Fibroblast of the aortic adventitia (primary cell): ENCODE measurements at places on chromosomes 5 and 9.

GRCh38 chr9:19030899-19031298 is 2.1 kb downstream of the SAXO1 start:
- no peak for DNase-seq

DNA sequence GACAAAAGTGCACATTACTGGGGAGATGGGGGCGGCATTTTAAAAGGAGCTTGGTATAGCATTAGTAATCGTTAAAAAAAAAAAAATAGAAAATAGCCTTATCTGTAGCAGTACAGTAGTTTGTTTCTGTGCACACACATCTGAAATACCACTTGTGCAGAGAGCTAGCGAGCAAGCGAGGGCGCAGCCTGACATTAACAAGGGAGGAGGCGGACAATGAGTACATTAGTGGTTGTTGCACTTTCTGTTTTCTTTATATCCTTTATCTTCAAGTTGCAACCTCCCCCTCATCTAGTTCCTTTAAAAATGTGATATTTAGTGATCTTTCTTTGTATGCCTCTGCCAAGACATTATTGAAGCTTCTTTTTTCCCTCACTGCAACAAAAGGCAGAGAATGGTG is 880 bp upstream of the PTPDC1 start:
- peak; percentile 40 for DNase-seq

GRCh38 chr5:44697025-44697424 is 111.7 kb upstream of the MRPS30 start:
- DNase-seq: no peak

DNA sequence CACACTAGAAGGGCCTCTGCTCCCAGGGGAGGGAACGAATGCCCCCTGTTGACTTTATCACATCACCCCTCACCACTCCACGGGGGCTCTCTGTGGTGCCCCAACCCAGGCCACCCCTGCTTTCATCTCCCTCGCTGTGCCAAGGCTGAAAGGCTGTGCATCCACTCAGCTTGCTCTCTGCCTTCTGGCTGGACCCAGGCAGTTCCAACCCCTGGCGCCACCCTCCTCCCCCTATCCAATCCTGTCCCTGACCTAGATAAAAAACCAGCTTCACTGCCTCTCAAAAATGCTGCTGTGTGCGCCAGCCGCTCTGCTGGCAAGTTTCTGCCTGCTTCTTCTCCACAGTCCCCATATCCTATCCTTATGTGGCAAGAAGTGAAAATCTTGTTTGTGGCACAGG is 22.4 kb upstream of the CORO2A start:
- no peak for DNase-seq

- DNase-seq: no peak
Measured at GRCh38 chr9:108956631-108957026, 22.4 kb downstream of the ABITRAM start.

- DNase-seq: no peak
Measured at GRCh38 chr9:92098638-92099037, 16.6 kb downstream of the SPTLC1 start.

GRCh38 chr5:41955432-41956024 is 30.4 kb downstream of the FBXO4 start:
- DNase-seq: no peak

- no peak for DNase-seq
Measured at GRCh38 chr5:162939991-162940390, 497.4 kb upstream of the CCNG1 start.

- DNase-seq: no peak
Measured at GRCh38 chr5:100519075-100519474, 16.1 kb upstream of the FAM174A start.

DNA sequence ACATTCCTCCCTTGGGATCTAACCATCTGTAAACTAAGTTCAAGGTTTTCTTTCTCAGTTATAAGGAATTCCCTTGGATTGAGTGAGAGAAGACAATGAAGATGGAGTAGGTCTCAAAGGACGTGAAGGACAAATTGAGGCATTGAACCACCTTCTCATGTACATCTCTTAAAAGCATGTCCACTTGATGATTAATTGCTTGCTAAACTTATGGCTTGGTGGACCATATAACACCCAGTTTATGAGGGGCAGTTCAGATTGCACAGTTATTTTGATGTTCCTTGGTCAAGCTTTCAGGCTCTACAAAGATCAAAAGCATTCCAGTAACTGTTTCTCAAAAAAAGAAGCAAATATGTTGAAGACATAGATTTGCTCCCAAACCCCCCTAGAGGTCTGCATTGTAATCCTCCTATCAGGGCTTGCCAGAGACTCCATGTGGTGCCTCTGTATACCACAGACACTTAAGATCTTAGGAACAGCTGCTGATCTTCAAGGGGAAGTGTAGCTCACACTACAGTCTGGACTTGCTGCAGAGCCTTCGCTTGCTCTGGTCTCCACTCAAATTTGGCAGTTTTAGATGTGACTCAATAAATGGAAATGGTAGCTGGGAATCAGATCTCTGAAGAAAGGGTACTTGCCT is 56.9 kb upstream of the ALDH1A1 start:
- DNase-seq: no peak

DNA sequence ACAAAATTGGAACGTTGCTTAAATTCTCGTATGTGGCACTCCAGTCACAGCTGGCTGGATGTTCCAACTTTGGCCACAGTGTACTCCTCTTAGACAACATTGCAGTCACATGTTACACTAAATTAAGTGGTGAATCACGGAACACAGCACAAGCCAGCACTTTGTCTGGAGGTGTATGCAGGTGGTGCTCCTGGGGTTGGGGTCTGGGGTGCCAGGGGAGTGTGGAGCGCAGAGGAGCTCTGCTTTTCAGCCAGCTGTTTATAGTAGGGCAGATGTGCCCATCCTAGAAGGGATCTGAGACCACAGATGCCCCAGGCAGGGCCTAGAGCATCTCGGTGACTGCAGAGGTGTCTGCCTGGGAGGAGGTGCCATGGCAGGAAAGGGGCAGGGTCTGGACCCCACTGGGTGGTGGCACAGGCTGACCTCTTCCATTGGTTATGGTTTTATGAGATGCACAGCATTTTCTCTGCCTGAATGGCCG is 82.6 kb downstream of the WNK2 start:
- DNase-seq: no peak

- no peak for DNase-seq
Measured at GRCh38 chr5:145295236-145295835, 539.8 kb downstream of the PRELID2 start.

DNA sequence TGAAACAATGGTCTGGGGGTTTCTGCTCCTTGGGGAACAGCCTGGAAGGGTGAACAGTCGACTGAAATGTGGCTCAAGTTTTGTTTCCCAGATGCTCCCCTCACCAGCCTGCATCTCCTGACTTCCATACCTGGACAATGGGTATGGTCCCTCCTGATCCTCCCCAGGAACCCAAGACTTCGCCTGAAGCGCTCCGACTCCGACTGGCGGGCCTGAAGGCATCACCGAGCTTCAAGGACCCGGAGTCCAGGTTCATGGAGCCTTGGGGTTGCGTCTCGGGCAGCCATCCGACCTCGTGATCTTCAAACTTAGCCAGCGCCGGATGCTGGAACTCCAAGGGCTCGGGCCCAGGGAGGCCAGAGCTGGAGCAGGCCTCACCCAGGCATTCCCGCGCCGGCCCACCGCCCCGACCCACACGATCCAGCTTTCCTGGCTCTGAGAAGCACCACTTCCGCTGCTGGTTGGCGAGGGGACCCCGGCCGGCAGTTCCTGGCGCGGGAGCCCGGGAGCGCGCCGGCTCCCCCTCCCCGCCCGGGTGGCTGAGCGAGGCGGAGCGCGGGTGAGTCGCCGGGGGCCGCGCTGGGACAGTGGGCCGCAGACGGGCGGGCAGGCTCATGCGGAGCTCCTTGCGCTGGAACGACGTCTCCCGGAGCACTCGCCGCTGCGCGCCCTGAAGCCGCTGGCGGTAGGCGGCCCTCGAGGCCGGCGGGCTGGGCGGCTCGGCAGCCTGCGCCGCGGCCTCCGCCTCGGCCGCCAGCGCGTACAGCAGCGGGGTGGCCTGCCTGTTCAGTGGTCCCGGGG is 5.2 kb downstream of the SHROOM1 start:
- DNase-seq: no peak

DNA sequence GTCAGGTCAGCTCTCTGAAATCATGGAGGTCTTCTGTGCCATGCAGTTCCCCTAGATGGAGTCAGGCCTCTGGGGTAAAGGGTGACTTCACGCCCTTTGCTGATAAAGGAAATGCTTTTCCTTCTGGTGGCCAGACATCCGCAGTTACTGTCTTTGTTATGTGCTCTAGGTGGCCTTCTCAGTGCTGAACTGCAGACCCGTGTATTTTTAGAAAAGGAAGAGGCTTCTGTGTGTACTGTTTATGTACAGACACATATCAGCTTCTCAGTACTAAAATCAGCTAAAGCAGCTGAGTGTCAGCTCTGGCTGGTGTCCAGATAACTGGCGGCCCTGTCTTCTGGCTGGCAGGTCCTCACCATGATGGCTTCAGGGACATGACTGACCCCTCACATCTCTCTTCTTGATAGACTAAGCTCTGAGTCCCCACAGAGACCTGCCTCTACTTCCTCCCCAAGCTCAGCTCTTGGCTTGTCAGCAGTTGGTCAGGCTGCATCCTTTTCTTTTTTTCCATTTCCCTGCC is 75.3 kb downstream of the ARHGAP26 start:
- DNase-seq: no peak

- DNase-seq: no peak
Measured at GRCh38 chr5:115944501-115944900, 17.8 kb upstream of the LVRN start.

DNA sequence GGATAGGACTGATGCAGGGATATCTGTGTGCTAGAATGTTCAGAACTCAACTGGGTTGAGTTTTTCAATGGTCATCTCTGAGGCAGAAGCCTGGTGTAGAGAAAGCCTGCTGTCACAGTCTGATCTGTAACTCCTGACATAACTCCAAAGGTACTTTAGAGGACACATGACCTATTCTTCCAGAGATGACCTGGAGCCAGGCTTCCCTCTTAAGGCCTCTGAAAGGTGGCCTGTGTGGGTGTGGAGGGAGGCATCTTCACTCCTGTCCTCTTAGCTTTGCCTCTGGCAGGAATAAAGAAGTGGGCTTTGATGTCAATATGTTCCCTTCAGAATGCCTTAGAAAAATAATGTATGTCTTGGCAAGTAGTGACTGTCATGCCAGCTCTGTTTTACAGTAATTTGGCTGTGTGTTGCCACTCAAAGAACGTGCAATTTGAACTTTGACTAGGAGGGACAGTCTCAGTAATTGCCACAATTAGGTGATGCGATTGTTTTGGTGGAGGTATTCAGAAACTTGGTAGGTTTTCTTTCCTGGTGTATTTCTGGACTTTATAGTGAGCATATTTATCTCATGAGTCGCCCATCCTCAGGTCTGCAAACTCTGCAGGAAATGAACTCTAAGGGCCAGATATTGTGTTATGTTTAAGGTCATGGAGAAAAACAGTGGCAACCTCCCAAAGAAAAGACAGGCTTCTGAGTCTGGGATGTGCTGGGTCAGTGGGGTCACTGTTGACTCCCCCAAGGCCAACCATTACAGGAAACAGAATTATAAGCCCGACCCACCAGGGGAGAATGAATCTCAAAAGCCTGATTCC is 3.2 kb upstream of the C5orf63 start:
- DNase-seq: peak; percentile 51

GRCh38 chr9:134644725-134645606 is 3.4 kb downstream of the COL5A1 start:
- peak; percentile 100 for DNase-seq

DNA sequence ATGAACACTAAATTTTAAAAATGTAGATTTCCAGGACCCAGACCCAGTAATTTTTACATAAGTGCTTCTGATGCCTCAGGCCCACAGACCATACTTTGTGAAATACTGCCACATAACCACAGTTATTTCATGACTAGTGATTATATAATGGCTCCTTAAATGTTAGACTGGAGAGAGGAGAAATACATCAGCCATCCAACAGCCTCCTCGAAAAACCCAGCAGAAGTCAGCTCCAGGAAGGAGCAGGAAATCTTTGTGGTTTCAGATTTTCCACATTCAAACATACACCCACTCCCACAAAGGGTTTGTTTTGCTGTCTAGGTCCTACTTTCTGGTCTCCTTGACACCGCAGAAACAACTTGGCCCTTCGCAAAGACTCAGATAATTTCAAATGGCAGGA is 455.2 kb downstream of the DTWD2 start:
- DNase-seq: no peak

DNA sequence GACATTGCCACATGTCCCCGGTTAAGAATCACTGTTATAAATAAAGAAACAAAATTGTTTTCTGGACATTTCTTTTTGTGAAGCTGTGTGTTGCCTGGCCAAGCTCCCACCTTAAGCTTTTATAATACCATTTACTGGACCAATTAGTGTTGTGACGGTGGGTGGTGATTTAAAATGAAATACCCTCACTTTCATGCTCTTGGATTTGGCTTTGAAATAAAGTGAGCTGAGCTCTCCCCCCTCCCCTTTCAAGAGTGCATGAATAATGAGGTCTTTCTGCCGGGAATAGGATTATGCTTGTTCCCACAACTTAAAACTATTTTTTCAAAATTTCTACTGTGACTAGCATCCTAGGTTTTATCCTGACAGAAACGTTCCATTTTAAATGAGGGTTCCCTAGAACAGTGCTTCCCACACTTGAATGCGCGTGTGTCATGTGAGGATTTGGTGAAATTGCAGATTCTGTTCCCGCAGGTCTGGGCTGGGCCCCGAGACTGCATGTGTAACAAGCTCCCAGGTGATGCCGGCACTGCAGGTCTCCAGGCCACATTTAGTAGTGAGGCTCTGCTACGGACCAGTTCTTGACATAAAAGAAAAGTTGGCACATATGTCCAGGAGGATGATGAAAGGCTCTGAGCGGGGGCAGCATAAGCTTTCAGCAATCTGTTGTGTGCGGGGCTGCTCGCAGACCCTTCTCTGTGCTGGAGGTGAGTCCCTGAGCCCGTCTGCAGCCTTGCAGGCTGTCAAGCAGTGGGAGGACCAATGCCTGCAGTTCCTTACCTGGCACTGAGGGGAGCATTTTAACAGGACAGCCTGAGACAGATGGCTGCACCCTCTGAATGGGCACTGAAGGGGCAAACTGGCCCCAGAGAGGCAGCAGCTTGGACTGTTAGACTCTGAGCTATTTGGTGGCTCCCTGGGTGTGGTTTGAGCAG is 24.4 kb downstream of the IQGAP2 start:
- DNase-seq: no peak

DNA sequence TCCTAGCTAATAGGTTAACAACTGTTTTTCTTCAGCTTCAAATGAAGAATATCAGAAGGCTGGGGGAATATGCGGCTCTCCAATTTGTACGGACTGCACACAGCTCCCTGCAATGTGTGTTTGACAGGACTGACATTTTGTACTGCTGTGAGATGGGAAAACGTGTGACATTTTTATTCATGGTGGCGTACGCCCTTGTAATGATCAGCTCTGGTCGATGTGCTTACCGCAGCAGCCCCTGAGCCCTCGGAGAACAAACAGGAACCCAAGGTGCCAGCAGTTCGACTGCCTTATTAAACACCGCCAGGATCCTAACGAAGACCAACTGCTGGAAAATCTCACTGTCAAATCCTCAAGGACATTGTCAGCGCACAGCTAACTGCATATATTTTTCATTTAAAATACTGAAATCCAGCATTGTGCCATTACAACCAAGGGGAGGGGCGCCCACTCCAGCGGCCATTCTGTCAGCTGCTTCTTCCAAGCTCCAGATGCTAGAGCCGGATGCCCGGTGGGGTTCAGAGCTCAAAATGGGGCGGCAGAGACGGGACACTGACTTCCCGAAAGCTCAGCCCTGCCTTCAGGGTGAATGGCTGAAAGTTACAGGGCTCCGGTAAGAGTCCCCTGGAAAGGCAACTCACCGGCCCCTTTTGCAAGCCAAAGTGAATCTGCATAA is 66.8 kb downstream of the CRB2 start:
- no peak for DNase-seq
